Esophagus squamous epithelium (tissue), 5 donors: ENCODE measurements at places on chromosomes 4 and X. TPM values are rescaled to one million over a fixed set of nuclear protein-coding genes. Genes with fewer than 3 reads are reported as not detected.
A peak's percentile ranks its signal among the peaks of the same experiment; 100 is the strongest.

- no peaks in the 10 kb centered on the region for H3K27me3 ChIP-seq
- H3K36me3 ChIP-seq, result no peaks in the 10 kb centered on the region
- DNase-seq, result no peak
Measured at GRCh38 chrX:41931591-41931990, 8.2 kb upstream of the CASK start.

DNA sequence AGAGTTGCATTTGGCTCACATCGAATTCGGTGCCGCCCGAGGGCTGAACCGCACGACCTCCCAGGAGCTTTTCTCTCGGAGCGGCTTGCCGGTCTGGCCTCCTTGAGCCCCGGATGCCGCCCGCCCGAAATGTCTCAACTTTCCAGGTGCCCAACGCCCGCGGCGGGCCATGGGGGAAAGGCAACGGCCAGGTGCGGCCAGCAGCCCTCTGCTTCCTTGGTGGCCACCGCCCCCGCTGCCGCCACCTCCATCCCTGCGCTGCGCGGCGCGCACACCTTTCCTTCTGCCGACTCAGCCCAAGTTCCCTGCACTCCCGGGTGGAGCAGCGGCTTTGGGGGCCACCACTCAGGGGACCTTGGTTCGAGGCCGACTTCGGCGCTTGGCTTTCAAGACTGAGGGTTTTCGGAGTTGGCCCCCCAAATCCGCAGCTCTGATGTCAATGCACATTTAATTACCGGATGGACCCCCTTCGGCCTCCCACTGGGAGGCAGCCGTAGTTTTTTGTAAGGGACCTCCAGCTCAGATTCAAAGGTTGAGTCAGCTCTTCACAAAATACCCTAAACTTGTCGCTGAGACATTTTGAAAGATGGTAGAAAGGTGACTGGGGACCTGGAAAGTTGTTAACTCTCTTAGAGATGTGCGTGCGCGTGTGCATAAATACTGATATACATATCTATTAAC is 1.1 kb downstream of the AFF2 start:
- peak overlapping the region; percentile 11 for H3K4me3 ChIP-seq
- peaks cover 12% of the 10 kb centered on the region for H3K27me3 ChIP-seq
- no peak for DNase-seq
- no peaks in the 10 kb centered on the region for H3K36me3 ChIP-seq

FUNDC1 gene
- 8.5 TPM for total RNA-seq

DNAAF6 gene
- total RNA-seq, result not detected
